Lower leg skin (tissue), 4 donors: ENCODE measurements at places on chromosomes 5 and 9. TPM values are rescaled to one million over a fixed set of nuclear protein-coding genes. Genes with fewer than 3 reads are reported as not detected.

DNA sequence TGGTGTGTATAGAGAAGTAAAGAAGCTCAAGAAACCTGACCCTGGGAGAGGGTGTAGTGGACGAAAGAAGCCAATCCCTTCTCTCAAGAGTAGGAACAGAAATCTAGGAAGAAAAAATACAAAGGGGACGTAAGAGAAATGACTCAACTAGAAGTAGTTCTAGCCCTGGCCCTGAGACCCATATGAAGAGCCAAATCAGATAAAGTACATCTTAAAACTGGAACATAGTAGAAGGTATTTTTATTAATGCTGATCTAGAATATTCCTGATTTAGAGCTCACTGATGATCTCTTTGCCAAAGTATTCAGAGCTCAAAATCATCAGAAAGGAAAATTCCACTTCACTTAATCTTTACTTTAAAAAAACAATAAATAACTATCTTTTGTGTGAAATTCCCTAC, 184.8 kb downstream of the MLLT3 start:
- no peak for DNase-seq

DNA sequence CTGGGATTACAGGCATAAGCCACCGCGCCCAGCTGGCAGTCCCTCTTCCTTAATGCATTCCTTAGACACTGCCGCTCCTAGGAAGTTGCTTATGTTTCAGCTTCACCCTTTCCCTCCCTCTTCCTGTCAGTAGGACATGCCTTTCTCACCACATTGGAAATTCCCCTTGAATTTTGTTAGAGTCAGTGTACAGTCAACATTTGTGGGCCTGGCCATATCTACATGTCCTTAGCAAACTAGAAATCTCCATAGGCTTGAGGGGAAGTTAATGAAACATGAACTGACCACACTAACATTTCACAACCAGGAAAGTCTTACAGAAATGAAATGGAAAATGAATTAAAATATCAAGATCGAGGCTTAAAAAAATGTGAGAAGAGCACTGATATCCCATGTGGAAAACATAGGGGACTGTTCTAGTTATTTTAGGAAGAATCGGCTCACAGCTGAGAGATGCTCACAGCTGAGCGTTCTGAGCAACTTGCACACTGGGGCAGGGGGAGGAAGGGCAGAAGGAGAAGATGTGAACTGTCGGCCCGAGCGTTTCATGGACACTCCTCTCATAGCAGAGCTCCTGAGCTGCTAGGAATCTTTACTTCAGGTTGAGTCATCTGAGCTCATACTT, 21.1 kb upstream of the LVRN start:
- no peak for DNase-seq

- DNase-seq, result no peak
Observed at GRCh38 chr9:134626571-134627416, 14.8 kb upstream of the COL5A1 start.

The FOXD1 gene
- 1.5 TPM for total RNA-seq

GRCh38 chr5:17989567-17990563, 355.6 kb downstream of the TAF11L14 start:
- DNase-seq, result no peak

The CARTPT gene
- not detected for total RNA-seq

DNA sequence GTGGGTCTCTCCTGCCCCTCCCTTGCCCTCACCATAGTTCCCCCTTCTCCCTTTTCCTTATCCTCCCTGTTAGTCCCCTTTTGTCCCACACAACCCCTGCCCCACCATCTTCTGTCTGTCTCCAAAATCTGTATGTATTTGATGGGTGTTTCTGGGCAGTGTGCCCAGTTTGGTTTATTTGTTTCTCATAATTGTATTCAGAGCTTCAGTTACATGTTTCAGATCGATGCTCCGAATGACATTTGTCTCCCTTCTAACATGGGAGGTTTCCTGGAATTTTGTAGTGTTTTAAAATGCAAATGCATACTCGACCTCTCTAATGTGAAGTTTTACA, 22.2 kb downstream of the FBXL7 start:
- DNase-seq, result no peak

The PCDHGA5 gene
- 0.51 TPM for total RNA-seq

The PLAC8L1 gene
- total RNA-seq, result not detected

The SOX30 gene
- 0.10 TPM for total RNA-seq

- DNase-seq, result no peak
Observed at GRCh38 chr9:117188394-117188793, 226.5 kb downstream of the ASTN2 start.

DNA sequence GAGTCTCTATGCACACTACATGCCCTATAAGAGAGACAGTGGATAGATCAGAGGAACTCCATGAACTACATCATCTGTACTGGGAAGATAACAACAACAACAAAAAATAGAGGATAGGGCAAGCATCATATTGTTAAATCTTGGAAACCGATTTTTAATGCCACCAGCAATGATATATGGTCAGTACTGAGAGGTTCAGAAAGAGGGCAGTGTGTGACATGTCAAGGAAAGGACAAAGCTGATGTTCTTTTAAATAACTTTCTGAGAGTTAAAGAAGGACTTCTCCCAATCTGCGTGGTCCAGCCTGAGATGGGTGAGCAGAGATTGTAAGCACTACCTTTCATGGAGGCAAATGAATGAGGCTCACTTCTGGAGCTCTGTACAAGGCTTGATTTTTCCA, 62.0 kb upstream of the PHF24 start:
- DNase-seq, result no peak
